ENCODE measurements at places on chromosomes 7 and 10.

DNA sequence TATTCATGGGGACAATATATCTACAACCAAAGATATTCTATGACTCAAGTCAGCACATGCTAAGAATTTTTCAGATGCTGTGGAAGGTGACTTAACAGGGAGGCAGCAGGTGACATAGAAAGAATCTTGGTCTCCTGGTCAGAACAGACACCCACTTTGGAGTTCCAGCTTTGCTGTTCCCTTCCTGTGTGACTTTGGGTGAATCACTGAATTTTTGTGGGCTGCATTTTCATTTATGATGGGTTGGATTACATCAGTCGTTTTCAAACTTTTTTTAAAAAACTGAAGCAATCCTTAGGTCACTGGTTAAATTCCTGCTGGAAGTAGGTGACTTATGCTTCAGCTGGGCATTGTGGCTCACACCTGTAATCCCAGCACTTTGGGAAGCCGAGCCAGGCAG lies 24.9 kb downstream of the RGR start:
- DNase-seq = peak; percentile 22

DNA sequence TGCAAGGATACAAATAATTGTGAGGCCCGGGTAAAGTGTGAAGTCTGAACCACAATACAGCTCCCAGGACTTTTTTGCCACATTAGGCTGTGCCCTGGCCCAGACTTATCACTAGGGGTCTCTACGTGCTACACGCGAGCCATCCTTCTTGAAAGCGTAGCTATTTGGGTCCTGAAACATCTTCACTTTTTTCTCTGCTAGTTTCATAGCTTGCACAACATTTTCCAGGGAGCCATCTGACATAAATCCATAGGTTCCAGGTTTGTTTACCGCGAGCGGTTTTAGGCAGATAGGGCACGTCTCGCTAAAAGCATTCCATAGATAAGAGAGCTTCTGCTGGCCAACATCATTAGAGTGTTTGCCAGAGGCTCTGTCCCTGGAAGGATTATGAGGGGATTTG lies 226.5 kb downstream of the RPS24 start:
- DNase-seq = no peak

- DNase-seq = peak; percentile 65
These were observed 42.3 kb downstream of the CTBP2 start for GRCh38 chr10:125118011-125118611.

DNA sequence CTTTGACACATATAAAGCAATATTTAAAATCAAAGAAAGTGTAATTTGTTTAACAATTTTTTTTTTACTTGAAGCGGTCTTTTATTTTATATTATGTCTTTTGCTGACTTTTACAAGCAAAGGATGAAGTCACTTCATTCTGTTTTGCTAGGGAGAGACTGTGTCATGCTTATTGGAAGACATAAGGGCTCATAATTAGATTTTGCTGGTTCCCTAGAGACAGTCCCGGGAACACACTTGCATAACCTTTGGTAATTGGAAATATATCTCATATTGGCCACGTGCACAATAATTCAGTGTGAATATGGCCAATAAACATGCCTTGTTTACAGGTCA lies 448 bp upstream of the NET1 start:
- DNase-seq = no peak
